ENCODE measurements at places on chromosomes 6 and 20. TPM values are rescaled to one million over a fixed set of nuclear protein-coding genes. Genes with fewer than 3 reads are reported as not detected.

The PI3 gene
- total RNA-seq, result 0.22 TPM

The SLC4A11 gene
- 3.9 TPM for total RNA-seq

The RIN2 gene
- total RNA-seq, result 2.5 TPM

The LMBRD1 gene
- 21.5 TPM for total RNA-seq

The KLC4 gene
- 45.8 TPM for total RNA-seq

The CDH4 gene
- total RNA-seq, result not detected

The TNNC2 gene
- total RNA-seq, result 7.1 TPM

The VGLL2 gene
- total RNA-seq, result not detected

The EBF4 gene
- not detected for total RNA-seq

The CST5 gene
- not detected for total RNA-seq

- DNase-seq, result no peak
- no peaks in the 10 kb centered on the region for H3K4me1 ChIP-seq
Observed at GRCh38 chr6:31473780-31474761, 23.9 kb upstream of the MICB start.

GRCh38 chr6:106886922-106887797 lies 87.4 kb downstream of the CD24 start:
- no peaks in the 10 kb centered on the region for H3K27me3 ChIP-seq
- H3K36me3 ChIP-seq, result no peaks in the 10 kb centered on the region
- DNase-seq, result peak; percentile 94

- H3K36me3 ChIP-seq, result no peaks in the 10 kb centered on the region
- DNase-seq, result no peak
- H3K4me1 ChIP-seq, result no peaks in the 10 kb centered on the region
- H3K4me3 ChIP-seq, result no peak overlapping the region
- H3K27ac ChIP-seq, result no peak overlapping the region
- peaks cover 1% of the 10 kb centered on the region for H3K27me3 ChIP-seq
Observed at GRCh38 chr6:46129291-46129628, 529 bp upstream of the ENPP4 start.

DNA sequence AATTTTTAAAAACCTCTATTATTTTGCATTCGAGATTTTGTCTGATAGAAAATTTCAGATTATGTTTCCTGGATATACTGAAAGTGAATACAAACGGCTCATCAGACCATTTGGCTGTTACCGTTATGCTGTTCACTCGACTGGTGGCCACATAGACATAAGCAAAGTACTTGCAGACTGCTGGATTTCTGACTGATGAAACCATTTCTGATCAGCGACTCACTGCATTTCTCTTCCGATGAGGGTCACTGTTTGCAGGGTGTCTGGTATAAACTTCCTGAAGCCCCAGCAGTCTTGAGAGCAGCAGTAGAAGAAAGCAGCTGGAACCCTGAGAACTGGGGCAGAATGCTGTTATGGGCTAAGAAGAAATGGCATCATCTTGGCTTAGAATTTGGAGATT lies 17.7 kb downstream of the SNX9 start:
- no peaks in the 10 kb centered on the region for H3K36me3 ChIP-seq
- no peak for DNase-seq
- H3K27me3 ChIP-seq, result no peaks in the 10 kb centered on the region

GRCh38 chr20:13295637-13296036 lies 74.6 kb downstream of the ISM1 start:
- H3K27ac ChIP-seq, result no peak overlapping the region
- H3K4me3 ChIP-seq, result no peak overlapping the region
- no peaks in the 10 kb centered on the region for H3K27me3 ChIP-seq
- no peak for DNase-seq

GRCh38 chr6:72863131-72863530 lies 241.3 kb downstream of the KCNQ5 start:
- no peak for DNase-seq
- H3K27ac ChIP-seq, result no peak overlapping the region
- H3K27me3 ChIP-seq, result no peaks in the 10 kb centered on the region
- no peaks in the 10 kb centered on the region for H3K36me3 ChIP-seq
- no peak overlapping the region for H3K4me3 ChIP-seq
- H3K4me1 ChIP-seq, result no peaks in the 10 kb centered on the region

DNA sequence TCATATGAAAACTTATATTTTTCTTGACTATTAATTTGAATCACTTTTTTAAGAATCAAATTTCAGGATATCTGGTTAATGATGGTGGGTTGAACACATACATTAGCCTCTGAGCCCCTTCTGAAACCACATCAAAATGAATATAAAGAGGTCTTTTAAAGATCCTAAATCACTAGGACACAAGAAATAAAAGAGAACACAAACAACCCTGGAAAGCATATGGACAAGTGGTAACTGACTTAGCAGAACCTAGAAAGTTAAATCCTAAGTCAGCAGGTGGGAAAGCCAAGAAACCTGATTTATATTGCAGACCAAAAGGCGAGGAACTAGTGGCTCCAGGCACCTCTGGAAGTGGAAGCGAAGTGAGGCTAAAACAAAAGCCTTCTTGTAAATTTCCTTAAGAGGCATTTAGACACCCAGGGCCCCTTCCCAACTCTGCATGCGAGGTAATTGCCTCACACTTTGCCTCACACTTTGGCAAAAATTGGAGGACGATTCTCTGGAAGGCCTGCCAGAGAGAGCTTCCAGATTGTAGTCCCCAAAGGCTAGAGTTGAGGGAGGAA lies 293.9 kb downstream of the KHDC1L start:
- H3K27ac ChIP-seq, result no peak overlapping the region
- H3K4me1 ChIP-seq, result no peaks in the 10 kb centered on the region
- H3K27me3 ChIP-seq, result no peaks in the 10 kb centered on the region
- no peak for DNase-seq
- H3K4me3 ChIP-seq, result no peak overlapping the region

- H3K36me3 ChIP-seq, result no peaks in the 10 kb centered on the region
- no peak for DNase-seq
- no peaks in the 10 kb centered on the region for H3K27me3 ChIP-seq
- no peak overlapping the region for H3K4me3 ChIP-seq
- no peak overlapping the region for H3K27ac ChIP-seq
- no peaks in the 10 kb centered on the region for H3K4me1 ChIP-seq
Observed at GRCh38 chr20:57003012-57003411, 263.4 kb downstream of the BMP7 start.

- H3K27ac ChIP-seq, result no peak overlapping the region
- no peak overlapping the region for H3K4me3 ChIP-seq
- H3K27me3 ChIP-seq, result peaks cover 44% of the 10 kb centered on the region
- no peaks in the 10 kb centered on the region for H3K36me3 ChIP-seq
- DNase-seq, result no peak
- peaks cover 21% of the 10 kb centered on the region for H3K4me1 ChIP-seq
Observed at GRCh38 chr20:44715499-44716308, 535 bp downstream of the CCN5 start.

- DNase-seq, result no peak
- peaks cover 49% of the 10 kb centered on the region for H3K4me1 ChIP-seq
- no peak overlapping the region for H3K27ac ChIP-seq
- no peak overlapping the region for H3K4me3 ChIP-seq
- H3K36me3 ChIP-seq, result no peaks in the 10 kb centered on the region
Observed at GRCh38 chr20:21033817-21034216, 72.3 kb downstream of the LINC00237 start.

DNA sequence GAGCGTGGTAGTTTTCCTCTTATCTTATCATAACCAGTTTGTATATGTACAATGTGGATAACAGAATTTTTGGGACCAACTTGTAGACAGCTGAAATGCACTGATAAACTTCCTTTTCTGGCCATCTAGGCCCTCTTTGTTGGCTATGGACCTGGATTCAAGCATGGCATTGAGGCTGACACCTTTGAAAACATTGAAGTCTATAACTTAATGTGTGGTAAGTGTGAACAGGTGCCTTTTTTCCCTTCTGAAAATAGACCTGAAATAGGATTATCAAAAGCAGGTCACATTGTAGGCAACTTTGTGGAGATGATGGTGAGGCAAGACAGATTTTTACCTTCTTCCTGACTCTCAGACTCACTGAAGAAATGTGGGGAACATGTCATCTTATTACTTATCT lies 67.8 kb downstream of the ENPP1 start:
- no peak overlapping the region for H3K4me3 ChIP-seq
- H3K36me3 ChIP-seq, result peaks cover 87% of the 10 kb centered on the region
- no peak for DNase-seq
- H3K4me1 ChIP-seq, result no peaks in the 10 kb centered on the region
- H3K27me3 ChIP-seq, result no peaks in the 10 kb centered on the region
- no peak overlapping the region for H3K27ac ChIP-seq

- H3K4me1 ChIP-seq, result peaks cover 42% of the 10 kb centered on the region
- no peak for DNase-seq
- H3K27ac ChIP-seq, result no peak overlapping the region
Observed at GRCh38 chr6:40986921-40987819, 51.9 kb downstream of the UNC5CL start.

- no peaks in the 10 kb centered on the region for H3K27me3 ChIP-seq
- DNase-seq, result peak; percentile 46
- no peak overlapping the region for H3K27ac ChIP-seq
Observed at GRCh38 chr6:110325197-110325596, 33.0 kb downstream of the METTL24 start.

- H3K27me3 ChIP-seq, result peaks cover 15% of the 10 kb centered on the region
- H3K4me1 ChIP-seq, result peaks cover 41% of the 10 kb centered on the region
- no peak for DNase-seq
- H3K36me3 ChIP-seq, result no peaks in the 10 kb centered on the region
Observed at GRCh38 chr20:2751878-2752566, 48.4 kb downstream of the CPXM1 start.

- peaks cover 1% of the 10 kb centered on the region for H3K27me3 ChIP-seq
- no peak for DNase-seq
- no peaks in the 10 kb centered on the region for H3K4me1 ChIP-seq
- no peak overlapping the region for H3K4me3 ChIP-seq
- no peaks in the 10 kb centered on the region for H3K36me3 ChIP-seq
- H3K27ac ChIP-seq, result no peak overlapping the region
Observed at GRCh38 chr6:157798851-157799250, 24.2 kb upstream of the SNX9 start.

DNA sequence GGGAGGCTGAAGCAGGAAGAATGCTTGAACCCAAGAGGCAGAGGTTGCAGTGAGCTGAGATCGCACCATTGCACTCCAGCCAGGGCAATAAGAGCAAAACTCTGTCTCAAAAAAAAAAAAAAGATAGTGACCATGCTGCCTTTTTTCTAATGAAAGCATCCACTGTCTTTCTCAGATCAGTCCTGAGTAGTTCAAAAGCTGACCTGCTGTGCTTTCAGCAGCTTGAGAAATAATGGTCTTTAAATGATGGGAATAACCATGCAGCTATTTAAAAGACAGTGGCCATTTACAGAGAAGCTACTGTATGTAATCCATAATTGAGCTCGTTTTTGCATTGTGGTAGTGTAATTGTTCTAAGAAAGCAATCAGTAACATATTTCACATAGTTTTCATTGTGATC lies 36.1 kb downstream of the DSTN start:
- no peaks in the 10 kb centered on the region for H3K27me3 ChIP-seq
- H3K36me3 ChIP-seq, result peaks cover 4% of the 10 kb centered on the region
- no peak overlapping the region for H3K4me3 ChIP-seq
- DNase-seq, result no peak
- H3K27ac ChIP-seq, result no peak overlapping the region

GRCh38 chr6:135904666-135905065 lies 53.2 kb downstream of the PDE7B start:
- no peaks in the 10 kb centered on the region for H3K4me1 ChIP-seq
- H3K27ac ChIP-seq, result no peak overlapping the region
- no peaks in the 10 kb centered on the region for H3K36me3 ChIP-seq
- no peak for DNase-seq
- H3K27me3 ChIP-seq, result 0 out of 3 replicates have a peak, but pooled peaks cover 7% of the 10 kb centered on the region

DNA sequence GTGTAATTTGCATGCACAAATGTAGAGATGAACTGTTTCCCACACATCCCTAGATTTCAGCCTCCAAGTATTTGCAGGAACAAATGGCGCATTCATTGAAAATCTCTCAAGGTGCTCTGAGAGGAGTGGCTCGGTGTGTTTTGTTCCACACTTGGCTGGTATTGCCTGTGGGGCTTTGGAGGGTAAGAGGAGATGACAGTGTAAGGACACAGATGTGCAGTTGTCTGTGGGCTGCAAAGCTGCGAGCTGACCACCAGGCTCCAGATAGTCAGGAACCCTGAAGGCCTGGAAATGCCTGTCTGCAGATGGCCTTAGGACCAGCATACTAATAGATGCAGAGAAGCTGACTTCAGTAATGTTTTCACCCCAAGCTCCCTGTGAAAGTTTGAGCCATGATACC lies 57.7 kb upstream of the PBOV1 start:
- no peaks in the 10 kb centered on the region for H3K4me1 ChIP-seq
- DNase-seq, result no peak
- H3K27ac ChIP-seq, result no peak overlapping the region
- H3K36me3 ChIP-seq, result no peaks in the 10 kb centered on the region

GRCh38 chr6:7238526-7238899 lies 74.5 kb downstream of the SSR1 start:
- peak overlapping the region; percentile 90 for H3K27ac ChIP-seq
- no peak overlapping the region for H3K4me3 ChIP-seq
- H3K27me3 ChIP-seq, result no peaks in the 10 kb centered on the region
- peaks cover 100% of the 10 kb centered on the region for H3K4me1 ChIP-seq

DNA sequence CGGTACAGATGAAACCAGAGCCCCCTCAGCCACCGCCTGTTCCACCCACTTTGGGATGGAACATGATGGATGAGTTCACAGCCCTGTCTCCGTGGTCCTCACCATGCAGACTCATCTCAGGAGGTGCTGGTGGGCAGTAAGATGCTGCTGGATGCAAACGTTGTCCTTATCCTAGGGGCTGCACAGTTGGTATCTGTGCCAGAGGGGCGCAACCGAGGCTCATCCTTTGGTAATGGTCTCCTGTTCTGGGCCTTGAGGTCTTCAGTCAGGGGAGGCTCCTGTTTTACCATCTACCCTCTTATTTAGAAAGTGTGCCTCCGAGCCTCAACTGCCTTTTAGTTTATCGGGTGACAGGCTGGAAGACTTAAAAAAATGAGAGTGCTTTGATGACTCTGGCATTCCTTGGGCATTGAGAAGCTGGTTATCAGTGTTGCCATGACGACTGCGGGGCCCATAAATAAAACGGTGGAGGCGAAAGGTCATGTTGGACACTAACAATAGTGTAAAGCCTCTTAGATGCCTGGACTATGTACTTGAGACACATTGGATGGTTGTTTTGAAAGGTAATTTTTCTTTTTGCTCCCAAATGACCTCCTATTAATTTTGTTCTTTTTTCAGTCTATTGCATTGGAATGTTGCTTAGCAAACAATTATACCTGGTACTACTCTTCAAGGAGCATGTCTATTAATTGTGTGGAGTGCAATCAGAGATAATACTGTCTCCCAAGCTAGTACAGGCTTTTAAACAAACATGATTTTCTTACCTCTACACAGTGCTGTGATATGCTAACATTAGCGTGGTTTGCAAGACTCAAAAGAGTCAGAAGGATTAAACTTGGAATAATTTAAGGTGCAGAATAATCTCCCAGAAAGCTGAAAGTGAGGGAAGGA lies 74.2 kb upstream of the DSP start:
- DNase-seq, result peak; percentile 97
- no peaks in the 10 kb centered on the region for H3K27me3 ChIP-seq
- H3K4me3 ChIP-seq, result no peak overlapping the region
- H3K4me1 ChIP-seq, result peaks cover 54% of the 10 kb centered on the region
- peak overlapping the region; percentile 77 for H3K27ac ChIP-seq
- no peaks in the 10 kb centered on the region for H3K36me3 ChIP-seq
